Activated CD4-positive, alpha-beta T cell treated with anti-CD3 and anti-CD28 coated beads, Interleukin-2, amount 10 ng/mL, durations not matched to agents 7 days and 5 days (primary cell): ENCODE measurements at places on chromosomes 11 and 22.

DNA sequence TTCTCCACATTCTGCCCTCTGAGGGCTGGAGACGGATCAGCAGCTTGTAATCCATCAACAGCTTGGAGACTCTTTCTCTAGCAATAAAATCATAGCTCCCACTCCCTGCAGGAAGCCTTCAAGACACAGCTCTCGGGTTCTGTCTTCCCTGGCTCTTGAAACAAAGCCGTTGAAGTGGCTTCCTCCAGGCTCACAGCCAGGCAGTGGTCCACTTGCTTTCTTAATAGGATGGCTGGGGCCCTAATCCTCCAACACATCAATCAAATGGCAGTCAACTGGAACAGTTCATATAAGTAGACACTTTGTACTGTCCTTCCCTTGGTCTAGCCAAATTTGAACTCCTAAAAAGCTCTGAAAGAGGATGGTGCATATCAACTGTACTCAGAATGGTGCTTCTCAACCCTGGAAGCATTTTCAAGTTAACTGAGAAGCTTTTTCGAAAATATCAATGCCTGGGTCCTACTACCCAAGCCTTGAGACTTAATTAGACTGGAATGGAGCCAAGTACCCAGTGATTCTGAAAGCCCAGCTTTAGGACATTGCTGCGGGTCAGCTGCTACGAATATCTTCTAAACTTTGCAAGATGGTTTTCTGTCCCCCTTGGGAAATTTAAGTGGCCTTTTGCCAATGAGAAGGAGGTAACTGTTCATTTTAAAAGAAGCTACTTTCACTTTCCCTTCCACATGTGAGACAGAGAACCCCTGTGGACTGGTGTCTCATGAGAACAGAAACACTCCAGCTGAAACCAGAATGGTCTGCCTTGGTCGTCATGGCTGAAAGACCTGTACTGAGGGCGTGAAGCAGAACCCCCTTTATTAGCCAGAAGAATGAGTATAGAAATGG lies 74.7 kb downstream of the SC5D start:
- DNase-seq, result peak; percentile 62

DNA sequence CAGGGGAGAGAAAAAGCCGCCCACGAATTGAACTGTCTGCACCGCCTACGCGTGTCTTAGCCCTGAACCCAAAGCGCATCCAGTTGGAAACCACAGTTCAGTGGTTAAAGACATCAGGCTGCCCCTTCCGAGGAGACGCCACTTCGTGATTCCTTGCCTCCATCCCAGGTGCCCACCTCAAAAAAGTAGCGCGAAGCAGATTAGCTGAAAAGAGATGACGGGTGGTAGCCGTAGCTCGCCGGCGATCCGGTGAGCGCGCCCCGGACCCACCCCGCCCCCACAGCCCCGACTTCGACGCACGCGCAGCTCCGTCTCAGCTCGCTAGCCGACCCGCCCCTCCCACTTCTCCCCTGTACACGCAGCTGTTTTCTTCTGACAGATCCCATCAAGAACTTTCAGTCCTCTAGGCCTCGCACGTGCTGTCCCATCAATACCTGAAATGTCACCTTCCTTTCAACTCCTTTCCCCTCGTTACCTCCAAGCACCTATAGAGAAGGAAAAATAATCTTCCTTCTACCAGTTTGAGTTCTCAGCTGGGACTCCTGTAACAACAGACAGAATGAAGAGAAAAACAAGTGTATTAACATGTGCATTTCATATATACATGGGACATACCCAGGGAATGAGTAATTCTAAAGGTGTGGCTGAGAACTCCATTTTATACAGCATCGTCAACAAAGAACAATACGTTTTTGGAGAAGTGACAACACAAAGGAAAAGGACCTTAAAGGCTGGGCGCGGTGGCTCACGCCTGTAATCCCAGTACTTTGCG lies 49.5 kb downstream of the OR4D9 start:
- peak; percentile 79 for DNase-seq

DNA sequence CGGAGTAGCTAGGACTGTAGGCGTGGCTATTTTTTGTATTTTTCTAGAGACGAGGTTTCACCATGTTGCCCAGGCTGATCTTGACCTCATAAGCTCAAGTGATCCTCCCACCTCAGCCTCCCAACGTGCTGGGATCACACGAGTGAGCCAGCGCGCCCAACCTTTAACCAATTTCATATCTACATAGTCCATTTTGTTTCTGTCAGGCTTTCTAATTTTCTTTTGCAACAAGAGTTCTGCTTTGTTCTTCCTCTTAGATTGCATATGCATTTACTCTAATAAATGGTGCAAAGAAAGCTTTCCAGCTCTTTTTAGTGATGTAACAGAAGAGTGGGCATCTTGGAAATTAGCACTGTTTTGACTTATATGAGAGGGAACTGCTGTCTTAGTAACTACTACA lies 13.3 kb downstream of the RTN3 start:
- DNase-seq, result no peak

DNA sequence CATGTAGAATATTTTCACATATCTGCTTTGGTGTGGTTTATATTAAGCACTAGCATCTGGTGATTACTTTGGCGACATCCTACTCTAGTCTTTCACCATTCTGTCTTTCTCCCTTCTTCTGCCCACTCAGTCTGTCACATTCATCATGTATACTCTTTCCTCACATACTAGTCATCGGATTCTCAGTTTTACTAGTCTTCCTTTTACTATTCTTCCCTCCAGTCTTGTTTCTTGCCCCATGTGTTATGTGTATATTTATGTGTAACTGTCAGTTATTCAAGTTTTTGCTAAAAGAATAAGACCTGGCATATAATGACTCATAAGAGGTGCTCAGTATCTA lies 4.6 kb upstream of the DIXDC1 start:
- no peak for DNase-seq

DNA sequence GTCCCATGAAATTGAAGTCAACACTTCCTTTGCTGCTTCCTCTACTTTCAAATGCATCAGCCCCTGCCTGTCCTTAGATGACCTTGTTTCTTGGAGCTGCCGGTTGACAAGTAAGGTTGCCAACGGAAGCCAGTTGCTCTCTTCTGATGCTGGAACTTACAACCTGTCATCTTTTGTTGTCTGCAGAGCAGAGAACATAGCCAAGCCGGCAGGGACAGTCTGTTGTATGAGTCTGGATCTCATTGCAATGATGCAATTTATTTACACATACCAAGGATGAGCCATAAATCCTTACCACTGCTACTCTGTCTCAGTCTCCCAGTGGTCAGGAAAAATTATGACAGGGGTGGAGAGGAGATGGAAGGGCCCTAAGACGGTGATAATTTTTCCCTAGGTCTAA lies 151.4 kb downstream of the BLID start:
- DNase-seq, result no peak

DNA sequence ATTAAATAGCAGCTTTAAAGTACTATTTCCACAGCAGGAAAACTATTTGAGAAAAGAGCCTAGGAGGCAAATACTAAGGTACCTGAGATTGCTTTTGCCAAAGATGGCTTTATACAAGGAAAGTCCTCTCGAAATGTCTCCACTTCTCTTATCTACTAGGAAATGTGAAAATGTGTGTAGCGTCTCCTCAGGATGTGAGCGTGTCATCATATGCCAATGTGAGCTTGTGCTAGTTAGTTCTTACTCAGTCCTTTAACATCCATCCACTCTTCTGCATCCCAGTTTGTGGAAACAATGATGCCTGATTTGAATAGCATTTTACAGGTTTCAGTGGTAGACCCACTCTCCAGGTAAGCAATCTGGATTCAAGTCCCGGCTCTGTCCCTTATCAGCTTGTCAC lies 421.0 kb downstream of the DYNC2H1 start:
- DNase-seq, result no peak

DNA sequence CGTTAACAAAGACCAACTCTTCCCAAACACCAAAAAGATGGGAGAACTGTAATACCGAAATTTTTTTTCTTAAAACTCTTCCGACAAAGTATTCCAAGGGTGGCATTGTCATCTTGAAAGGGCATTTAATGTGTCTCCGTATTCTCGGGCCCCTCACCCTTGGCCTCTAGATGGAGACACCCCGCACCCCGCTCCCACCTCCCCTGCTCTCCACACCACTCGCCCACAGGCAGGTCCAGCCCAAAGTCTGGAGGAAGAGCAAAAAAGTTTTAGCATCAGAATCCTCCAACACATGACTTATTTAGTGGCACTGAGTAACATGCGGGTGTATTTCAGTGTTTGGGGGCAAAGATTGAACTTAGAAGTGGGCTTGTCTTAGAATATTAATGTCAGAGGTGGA lies 20.7 kb downstream of the SPATA19 start:
- no peak for DNase-seq

- no peak for DNase-seq
Observed at GRCh38 chr11:126731576-126732142, 268.9 kb downstream of the KIRREL3 start.

- no peak for DNase-seq
Observed at GRCh38 chr11:35005141-35005780, 88.8 kb downstream of the PDHX start.

DNA sequence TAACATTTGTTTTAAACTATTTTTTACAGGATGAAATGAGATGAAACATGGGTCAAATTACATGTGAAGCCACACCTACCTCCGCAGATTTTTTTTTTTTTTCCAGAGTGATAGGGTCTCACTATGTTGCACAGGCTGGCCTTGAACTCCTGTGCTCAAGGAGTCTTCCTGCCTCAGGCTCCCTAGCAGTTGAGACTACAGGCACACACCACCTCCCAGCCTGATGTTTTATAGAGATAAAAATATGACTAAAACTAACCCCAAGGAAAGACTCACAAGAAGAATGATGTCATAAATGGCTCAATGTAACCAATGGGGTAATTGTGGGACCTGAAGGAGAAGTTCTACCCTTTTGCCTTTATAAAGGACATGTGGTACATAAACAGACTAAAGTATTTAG lies 52.3 kb upstream of the SOX6 start:
- DNase-seq, result no peak

DNA sequence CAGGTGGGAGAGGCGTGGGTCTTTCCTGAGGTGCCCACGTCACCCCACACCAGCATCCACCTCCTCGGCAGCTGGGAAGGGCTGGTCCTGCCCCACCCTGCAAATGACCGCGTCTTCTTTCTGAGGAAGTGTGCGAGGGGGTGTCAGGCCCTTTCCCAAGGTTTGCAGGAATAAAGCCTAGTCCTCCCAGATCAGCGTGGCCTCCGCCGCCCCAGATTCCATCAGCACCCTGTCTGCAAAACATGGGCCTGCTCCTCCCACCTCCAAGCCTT lies 14.4 kb upstream of the SLC39A13 start:
- no peak for DNase-seq

DNA sequence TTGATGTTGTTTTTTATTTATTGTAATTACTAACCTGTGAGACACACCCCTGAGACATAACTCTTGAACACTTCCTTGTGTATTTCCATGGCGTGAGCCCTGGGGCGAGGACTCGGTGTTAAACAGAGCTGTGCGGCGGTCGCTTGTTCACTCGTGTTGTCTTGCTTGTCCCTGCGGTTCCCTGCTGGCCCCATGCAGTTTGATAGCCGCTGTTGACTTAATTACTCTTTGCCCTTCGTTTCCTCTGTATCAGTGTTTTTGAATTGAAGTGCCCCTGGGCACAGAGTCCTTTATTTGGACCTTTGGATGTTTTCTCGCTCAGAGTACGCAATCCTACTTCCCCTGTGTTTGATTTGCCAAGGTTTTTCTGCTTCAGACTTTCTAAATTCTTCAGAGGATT lies 52.7 kb downstream of the TBC1D22A start:
- no peak for DNase-seq

- no peak for DNase-seq
Observed at GRCh38 chr22:30195245-30196140, 51.1 kb downstream of the LIF start.

- DNase-seq, result no peak
Observed at GRCh38 chr11:120259988-120260565, 20.1 kb downstream of the POU2F3 start.

DNA sequence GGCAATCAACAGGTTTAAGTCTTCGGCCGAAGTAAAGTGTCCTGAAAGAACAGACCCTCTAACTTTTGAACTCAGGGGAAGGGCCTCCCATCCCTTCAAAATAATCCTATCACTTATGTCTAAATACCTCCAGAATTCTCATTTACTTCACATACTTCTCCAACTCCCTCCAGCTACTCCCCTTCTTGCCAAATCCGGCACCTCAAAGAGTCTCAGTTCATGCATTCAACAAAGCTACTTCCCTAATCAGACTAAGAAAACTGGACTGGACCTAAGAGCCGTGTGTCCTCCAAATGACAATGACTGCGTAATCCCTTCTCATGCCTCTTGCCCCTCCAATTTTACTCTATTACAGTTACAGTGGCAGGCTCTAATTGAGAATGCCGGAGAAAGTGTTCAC lies 1.3 kb downstream of the DDB1 start:
- DNase-seq, result no peak

GRCh38 chr22:20256027-20256426 lies 12.1 kb downstream of the RTN4R start:
- no peak for DNase-seq

- DNase-seq, result peak; percentile 48
Observed at GRCh38 chr11:82682003-82682751, 51.5 kb downstream of the FAM181B start.

DNA sequence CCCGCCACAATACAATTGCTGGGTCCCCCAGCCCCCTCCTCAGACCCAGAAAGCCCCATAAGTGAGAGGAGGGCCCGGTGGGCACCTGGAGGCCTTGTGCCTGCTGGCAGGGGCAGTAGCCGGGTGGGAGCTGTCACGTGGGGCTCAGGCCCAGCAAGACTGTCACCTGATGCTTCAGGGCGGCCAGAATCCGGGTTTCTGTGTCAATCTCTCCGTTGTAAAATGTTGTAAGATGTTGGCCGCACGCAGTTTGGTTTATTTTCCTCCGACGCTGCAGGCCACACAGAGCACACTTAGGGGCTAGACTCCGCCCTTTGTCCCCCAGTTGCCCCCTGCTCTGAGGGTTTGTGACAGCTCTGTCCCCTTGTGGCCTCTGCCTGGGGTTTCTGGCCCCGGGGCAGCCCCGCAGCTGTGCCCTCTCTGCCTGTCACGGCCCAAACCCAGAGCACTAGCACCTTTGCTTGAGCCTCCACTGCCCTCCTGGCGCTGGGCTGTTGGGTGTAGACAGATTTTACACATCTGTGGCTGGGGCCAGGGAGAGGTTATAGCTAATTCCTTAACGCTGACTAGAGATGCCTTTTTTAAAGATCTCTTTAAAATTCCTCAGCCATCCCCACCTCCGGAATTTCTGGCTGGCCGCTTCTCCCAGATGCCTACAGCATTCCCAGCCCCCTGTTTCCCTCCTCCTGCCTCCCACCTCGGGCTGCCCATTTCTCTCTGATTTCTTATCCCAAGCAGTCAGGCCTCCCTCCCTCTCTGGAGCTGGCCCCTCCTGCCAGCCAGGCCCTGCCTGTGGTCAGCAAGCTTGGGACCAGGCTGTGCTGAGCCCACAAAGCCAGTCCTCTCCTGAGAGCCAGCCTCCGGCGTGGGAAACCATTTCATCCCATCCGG lies 3.2 kb upstream of the PRR5 start:
- no peak for DNase-seq
